ENCODE measurements at places on chromosomes 2 and 18. TPM values are rescaled to one million over a fixed set of nuclear protein-coding genes. Genes with fewer than 3 reads are reported as not detected.

The SOS1 gene
- 19.0 TPM for total RNA-seq

GRCh38 chr2:225993430-225993829, 593.9 kb downstream of the NYAP2 start:
- no peak for DNase-seq

DNA sequence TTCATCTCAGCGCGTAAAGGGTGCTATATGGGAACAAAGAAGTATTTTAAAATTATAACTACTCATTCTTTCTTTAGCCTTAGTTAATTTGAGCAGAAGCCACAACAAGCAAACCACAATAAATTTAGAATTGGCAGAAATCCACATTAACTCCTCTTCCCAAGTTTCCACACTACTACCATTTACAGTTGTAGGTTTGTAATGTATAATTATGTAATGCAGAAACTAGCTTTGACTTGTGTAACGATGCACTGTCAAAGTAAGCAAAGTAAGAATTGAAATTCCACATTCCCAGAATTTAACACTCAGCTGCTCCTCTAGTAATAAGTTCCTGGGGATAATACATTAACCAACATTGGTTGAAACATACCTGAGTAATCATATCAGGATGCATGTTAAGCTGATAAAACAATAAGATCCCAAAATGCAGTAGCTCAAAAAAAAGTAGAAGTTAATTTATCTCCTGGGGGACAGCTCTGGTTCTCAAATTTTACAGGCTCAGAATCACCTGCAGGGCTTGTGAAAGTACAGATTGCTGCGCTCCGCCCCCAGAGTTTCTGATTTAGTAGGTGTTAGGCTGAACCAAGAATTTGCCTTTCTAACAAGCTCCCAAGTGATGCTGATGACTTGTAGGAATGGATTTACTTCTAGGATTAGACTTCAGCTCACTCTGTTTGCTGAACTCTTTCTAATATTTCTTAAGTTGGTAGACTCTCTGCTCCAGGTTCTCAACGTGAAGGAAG, 9.9 kb downstream of the GRP start:
- no peak for DNase-seq

DNA sequence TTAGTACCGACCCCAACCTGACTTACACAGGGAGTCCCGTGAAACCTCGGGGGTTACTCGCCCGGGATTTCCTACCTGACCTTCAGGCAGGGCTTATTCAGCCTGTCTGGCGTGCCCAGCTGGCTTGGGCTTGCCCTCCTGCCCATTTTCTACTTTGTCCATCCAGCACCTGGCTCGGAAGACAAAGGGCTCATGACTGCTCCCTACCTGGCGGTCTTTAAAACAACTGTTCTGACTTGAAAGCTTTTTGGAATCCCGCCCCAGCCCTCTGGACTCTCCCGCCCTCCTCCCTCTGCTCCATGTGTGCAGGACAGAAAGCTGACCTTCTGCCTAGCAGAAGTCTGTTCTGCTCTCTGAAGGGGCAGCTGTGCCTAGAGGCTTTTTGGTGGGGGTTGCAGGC, 43.1 kb downstream of the ACKR3 start:
- DNase-seq = no peak
